ENCODE measurements at places on chromosomes 3 and 15. TPM values are rescaled to one million over a fixed set of nuclear protein-coding genes. Genes with fewer than 3 reads are reported as not detected.

- DNase-seq: no peak
These were observed 65.3 kb upstream of the ZNF280D start for GRCh38 chr15:56798639-56799038.

Gene EPHA6
- 13.2 TPM for total RNA-seq

GRCh38 chr15:67504796-67505195 is 16.1 kb upstream of the C15orf61 start:
- no peak for DNase-seq

DNA sequence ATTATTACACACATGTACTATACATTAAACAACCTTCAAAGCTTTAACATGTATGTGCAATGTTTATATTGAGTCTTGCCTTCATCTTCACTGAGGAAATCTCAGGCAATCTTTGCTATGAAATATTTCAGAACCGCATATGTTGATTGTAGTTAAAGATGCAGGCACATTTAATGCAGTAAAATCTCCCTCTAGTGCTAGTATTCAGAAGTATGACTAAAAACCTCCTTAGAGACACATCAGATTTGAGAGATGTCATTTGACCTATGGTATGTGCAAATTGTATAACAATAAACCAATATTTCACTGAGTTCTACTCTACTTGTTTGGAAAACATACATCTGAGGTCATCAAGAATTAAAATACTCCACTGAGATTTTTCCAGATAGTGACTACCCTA is 123.8 kb upstream of the C15orf61 start:
- DNase-seq: no peak

DNA sequence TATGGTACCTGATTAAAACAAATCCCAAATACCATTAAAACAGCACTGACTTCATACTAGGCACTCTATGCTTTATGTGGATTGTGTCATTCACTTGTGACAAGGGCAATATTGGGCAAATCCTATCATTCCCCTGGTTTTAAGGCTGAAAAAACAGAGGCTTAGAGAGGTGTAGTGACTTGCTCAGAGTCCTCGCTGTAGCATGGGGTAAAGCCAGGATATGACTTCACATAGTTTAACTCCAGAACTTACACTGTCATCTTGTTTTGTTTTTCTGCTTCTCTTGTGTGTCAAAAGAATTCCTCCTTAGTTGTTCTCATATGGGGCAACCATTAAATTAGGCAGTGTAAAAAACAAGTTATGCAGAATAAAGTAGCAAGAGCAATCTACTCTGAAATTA is 40.3 kb upstream of the ICE2 start:
- no peak for DNase-seq

GRCh38 chr15:83144771-83145170 is 37.3 kb downstream of the TM6SF1 start:
- no peak for DNase-seq
